ENCODE measurements at places on chromosomes 7 and 10.

DNA sequence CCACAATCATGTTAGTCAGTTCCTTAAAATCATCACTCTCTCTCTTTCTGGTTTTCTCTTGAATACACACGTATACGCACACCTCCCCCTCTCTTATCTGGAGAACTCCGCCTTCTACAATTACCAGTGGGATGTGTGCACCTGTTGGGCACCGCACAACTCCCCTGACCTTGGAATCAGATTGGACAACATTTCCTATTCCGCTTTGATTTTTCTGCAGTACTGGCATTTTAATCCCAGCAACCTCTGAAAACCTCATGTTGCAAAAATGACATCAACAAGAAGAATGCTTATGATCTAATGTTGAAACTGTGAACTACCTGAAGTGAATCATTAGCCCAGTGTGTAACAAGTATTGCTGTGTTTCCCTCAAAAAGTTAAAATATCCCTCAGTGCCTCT lies 109.6 kb downstream of the KIAA1217 start:
- no peak for DNase-seq

- no peak for DNase-seq
These were observed 56.3 kb downstream of the PDGFA start for GRCh38 chr7:463362-463781.

DNA sequence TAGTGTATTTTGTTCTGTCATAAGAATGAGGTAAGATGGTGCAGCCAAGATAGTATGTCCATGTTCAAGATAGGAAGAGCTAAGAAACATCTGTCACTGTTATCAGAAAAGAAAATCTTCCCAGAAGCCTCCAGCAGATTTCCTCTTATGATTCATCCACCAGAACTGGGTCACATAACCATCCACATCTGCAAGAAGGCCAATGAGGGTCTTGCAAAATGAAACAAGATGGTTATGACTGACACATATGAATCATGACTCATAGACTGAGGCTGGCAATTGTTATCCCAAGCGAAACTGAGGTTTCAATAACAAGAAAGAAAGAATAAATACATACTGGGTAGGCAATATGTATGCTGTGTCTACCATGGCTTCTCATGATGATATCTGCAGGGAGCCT lies 30.3 kb downstream of the CCNJ start:
- DNase-seq: no peak

DNA sequence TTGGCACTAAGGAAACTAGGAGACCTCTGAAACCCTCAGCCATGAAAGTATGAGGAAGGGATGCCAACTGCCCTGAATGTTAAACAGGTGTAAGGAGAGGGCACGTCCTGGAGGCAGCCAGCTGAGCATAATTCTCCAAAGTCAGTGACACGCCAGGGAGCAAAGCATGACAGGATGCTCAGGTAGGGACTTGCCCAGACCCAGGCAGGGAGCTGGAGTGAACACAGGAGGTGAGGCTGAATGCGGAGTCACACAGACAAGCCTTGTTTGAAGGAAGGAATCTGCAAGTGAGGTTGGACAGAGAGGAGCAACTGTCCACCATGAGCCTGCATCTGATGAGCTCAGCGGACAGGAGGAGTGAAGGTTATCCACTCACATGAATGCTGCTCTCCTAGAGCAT lies 41.5 kb downstream of the KLRG2 start:
- no peak for DNase-seq

- DNase-seq: no peak
These were observed 116.2 kb downstream of the ELMO1 start for GRCh38 chr7:37332243-37333016.

GRCh38 chr7:25149836-25150235 lies 24.8 kb upstream of the CYCS start:
- no peak for DNase-seq

GRCh38 chr10:124387078-124387874 lies 31.4 kb downstream of the OAT start:
- DNase-seq: no peak

- no peak for DNase-seq
These were observed 153.7 kb downstream of the FAM107B start for GRCh38 chr10:14621037-14621436.

DNA sequence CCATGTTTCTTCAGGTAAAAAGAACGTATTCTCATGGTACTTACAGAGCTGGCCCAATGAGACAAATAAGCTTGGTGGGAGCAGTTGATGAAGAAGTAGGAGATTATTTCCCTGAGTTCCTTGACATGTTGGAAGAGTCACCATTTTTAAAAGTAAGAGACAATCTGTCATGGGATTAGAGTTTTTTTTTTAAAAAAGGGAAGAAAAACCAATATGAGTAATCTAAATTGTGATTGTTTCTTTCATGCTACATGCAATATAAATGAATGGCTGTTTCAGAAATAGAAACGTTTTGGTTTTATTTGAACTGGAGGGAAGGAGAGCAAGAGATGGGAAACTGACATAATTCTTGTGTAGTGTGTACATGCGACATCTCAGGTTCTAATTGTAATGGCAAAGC lies 32.8 kb downstream of the TMEM60 start:
- DNase-seq: no peak

DNA sequence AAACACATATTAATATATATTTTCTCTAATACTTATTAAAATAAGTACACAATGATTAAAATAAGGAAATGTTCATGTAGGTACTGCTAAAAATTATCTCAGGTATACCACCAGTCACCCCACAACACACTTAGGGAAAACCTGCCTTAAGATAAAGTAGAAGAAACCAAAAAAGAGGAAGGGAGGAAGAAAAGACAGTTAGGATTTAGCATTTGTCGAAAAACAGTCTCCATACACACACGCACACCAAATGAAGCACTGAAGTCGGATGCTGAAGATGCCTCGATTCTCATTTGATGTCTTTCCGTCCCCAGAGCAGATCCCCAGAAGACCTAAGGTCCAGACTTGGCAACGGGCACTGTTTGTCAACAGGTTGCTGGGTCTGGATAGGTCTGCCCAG lies 30.0 kb upstream of the ARID5B start:
- DNase-seq: no peak

DNA sequence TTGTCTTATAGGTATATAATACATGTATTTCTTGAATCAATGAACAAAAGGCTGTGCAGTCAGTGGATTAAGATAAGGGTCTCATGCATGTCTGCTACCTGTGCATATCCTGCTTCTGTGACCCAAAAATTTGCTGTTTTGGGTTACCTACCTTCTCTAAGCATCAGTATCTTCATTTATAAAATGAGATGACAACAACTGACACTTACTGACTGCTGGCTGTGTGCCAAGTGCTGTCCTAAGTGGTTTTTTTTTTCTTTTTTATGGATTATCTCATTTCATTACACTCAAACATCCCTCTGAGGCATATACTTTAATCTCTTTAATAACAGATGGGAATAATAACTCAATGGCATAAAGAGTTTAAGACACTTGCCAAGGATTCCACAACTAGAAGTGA lies 2.1 kb downstream of the PDK4 start:
- DNase-seq: no peak

DNA sequence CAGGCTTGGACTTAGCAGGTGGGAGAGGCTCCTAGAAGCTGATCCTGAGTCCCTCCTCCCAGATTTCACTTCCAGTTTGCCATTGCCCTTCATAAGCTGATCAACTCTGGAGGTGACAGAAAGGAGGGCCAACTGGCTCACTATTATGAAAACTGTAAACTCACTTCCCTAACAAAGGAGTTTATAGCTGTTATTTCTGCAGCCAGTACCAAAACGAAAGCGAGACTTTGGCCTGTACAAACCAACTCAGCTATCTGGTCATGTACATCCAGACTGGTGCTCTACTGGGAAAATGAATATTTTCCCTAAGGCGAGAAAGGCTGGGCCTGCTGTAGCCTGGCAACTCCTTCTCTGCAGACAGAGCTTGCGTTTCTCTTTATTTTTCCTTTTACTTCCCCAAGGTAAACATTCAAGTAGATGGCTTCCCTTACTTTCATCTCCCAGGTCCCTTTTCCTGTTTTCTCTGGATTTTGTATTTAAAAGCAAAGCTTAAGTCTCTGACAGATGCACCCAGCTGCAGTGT lies 54.7 kb downstream of the GALNT17 start:
- no peak for DNase-seq

- peak; percentile 42 for DNase-seq
These were observed 4.7 kb upstream of the SPAG6 start for GRCh38 chr10:22340329-22341189.

- DNase-seq: peak; percentile 24
These were observed 45.0 kb downstream of the ZCCHC24 start for GRCh38 chr10:79400146-79401004.
